ENCODE measurements at places on chromosomes 5 and 9.

GRCh38 chr9:107229241-107229741 is 53.8 kb upstream of the RAD23B start:
- no peak for DNase-seq

- no peak for DNase-seq
These were observed 7.7 kb upstream of the XPA start for GRCh38 chr9:97704851-97705250.

- DNase-seq, result no peak
These were observed 45.3 kb upstream of the CCDC112 start for GRCh38 chr5:115341745-115342144.

DNA sequence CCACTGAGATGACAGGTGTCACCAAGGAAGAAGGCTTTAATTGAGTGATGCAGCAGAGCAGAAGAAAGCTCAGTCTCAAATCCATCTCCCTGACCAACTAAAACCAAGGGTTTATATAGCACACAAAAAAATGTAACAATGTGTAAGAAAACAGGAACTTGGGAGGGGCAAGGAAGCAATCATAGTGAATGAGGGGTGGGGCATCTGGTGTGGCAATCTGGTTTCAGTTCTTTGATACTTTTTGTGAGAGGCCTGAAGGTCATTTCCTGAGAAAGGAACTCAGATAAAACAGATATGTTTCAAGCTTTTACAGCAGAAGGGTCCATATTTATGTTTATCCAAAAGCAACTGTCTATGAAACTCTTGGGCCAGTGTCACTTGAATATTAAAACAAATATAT is 19.7 kb downstream of the CD180 start:
- no peak for DNase-seq

DNA sequence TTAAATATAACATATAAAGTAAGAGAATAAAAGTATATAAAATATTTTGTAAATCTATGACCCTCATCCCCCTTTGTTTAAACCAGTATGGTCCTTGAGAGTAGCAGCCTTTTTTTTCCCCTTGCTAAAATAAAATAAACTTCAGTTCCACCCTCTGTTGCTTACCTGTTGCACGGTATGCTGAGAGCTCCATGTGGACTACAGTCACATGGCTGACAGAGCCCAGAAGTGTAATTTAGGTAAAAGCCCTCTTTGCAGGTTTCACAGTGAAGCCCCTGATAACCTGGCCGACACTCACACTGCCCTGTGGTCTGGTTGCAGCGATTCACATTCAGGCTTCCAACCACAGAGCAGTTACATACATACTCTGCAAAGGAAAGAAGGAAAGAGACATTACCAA is 55.1 kb downstream of the MEGF9 start:
- DNase-seq, result no peak

- peak; percentile 99 for DNase-seq
These were observed 333.6 kb downstream of the PIK3R1 start for GRCh38 chr5:68548959-68549676.

DNA sequence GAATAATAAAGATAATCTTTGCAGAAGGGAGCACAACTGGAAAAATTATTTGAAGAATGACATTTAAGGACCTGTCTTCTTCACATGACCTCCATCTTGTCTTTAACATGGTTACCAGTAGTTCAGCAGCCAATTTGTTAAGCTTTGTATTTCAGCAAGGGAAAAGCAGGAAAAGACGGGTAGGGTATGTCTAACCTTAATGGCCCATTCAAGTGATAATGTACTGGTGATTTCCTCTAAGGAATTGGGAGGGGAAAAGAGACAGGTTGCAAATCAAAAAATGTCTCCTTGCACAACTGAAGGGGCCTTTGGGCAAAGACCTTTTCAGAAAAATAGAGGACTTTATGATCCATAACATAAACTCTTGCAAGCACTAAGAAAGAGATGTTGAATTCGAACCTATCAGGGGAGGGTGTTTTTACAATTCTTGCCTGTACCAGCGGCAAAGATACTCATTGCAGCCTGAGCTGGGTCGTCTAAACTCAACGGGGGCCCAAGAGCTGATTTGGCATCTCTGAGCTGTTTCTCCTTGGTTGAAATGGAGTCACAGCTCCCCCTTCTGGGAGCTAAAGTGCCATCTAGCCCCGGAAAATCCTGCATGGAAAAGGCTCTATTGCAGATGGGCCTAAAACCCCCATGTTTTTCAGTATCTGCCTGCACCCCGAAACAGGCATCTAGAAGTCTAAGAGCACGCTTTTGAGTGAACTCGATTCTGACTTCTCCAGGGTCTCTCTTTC is 3.8 kb downstream of the BRINP1 start:
- peak; percentile 14 for DNase-seq

DNA sequence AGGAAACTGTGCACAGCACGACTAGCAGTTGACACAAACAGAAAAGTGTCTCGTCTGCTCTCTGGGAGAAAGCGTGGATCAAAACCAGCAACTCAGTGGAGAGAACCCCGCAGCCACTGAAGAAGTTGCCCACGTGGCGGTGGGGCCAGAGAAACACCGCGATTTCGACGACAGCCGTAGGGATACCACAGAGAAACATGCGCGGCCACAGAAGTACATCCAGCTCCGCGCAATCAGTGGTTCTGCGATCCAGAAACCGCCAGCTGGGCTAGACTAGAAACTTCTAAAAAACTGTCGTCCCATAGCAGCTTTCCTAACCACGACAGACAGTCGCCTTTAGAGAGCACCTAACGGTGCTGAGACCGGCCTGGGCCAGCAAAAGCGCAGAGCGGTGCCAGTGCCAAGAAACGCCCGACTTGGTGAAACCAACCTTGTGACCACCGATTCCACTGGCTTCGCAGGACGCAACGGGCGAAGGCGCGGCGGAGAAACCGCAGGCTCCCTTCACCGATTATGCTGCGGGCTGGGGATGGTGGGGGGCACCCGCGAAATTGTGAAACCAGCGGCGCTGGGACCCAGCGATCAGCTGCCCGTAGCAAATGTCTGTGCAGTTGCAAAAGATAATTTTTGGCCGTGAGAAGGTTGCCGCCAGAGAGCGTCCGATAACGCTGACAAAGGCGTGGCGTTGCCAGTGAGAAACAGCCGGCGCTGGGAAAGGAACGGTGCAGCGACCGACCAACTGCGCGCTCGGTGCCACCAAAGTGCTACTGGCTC is 2.7 kb upstream of the ANXA2R start:
- no peak for DNase-seq

Measured in kidney glomerular epithelial cell (primary cell).